ENCODE measurements at places on chromosomes 13 and 19. TPM values are rescaled to one million over a fixed set of nuclear protein-coding genes. Genes with fewer than 3 reads are reported as not detected.

DNA sequence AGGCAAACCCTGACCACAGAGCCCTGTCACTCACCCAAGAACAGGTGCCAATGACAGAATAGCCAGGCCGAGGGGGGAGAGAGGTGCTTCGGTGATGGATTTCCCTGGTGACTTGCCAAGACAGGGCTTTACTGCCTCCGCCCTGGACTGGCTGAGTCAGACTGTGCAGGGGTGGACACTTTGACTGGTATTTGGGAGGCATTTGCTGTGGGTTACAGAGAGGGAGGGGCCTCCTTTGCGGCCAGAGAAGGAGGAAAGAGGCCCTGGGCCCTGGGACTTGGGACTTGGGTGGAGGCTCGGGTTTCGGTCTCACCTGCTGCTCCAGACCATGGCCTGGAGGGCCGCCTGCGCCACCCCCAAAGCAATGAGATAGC lies 4.6 kb upstream of the EPS8L1 start:
- DNase-seq: peak; percentile 90

GRCh38 chr13:49602005-49602404 lies 16.6 kb upstream of the RCBTB1 start:
- DNase-seq: no peak

CEACAM19 gene
- total RNA-seq: 1.2 TPM

FXYD3 gene
- not detected for total RNA-seq

CALR3 gene
- total RNA-seq: not detected

Measured in Panc1 (cell line).